Activated CD4-positive, alpha-beta T cell treated with anti-CD3 and anti-CD28 coated beads, Interleukin-2, amount 50 U/mL, for 48 hours (primary cell): ENCODE measurements at places on chromosomes 7 and 10.

GRCh38 chr7:122046402-122046801 is 97.6 kb downstream of the AASS start:
- DNase-seq: no peak

DNA sequence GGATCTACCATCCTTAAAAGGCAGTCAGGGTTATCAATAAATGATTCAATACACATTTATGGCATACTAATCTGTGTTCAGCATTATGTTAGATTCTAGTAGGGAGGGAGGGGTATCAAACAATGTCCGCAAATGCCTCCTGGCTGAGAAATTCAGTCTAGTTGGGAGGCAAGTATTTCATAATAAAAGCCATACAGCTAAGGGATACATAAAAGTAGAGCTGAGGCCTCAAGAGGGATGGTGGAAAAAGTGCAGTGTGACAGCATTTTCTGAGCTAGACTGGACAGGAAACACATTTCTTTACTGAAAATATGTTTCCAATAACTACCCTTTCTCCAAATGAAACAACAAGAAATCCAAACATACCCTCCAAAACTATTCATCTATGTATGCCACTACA is 152.8 kb upstream of the LRRN3 start:
- DNase-seq: no peak

DNA sequence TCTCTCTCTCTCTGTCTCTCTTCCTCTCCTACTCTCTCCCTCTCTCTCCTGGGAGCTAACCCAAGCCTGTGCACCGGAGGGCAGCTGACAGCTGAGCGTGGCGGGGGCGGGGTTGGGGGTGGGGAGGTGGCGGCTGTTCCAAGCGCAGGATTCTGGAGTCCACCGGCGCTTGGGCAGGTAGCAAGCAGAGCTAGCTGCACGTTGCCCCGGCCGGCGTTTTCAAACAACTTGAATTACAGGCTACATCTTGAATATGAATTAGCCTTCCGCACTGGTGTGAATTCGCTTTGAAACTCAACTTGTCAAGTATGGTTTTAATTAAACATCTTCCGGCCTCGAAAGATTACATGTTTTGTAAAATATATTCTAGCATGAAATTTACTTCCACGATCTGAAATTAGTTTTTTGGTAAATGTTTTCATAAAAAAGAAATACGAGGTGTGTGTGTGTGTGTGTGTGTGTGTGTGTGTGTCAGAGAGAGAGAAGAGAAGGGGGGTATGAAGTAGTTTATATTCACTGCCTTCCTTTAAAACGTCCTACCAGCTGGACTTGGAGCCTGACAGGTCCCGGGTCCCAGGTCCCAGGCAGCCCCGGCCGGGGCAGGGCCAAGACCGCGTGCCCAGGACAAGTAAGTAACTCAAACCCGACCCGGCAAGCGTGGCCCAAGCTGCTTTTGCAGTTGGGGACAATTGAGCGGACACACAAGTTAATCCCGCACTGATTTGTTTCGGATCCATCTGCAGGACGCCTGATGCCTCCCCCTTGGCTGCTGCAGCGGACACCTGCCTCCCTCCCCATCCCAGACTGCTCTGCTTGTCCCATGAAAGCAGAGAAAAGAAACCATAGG is 9.0 kb upstream of the DLX6 start:
- DNase-seq: no peak

DNA sequence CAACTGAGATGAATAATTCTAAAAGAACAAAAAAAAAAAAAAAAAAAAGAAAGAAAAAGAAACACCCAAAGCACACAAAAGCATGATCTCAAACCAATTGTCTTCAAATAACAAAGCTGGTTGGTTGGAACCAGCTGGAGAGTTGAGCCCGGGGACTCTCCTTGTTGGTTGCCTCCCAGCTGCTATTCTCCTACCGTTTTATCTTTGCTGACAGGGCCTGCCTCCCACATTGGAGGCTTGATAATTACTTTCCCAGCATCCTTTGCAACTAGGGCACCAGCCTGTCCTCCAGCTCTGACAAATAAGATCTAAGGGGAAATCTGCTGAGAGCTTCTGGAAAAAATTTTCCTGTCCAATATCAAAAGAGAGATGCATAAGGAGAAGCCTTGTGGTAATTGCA is 6.8 kb downstream of the PON1 start:
- no peak for DNase-seq

DNA sequence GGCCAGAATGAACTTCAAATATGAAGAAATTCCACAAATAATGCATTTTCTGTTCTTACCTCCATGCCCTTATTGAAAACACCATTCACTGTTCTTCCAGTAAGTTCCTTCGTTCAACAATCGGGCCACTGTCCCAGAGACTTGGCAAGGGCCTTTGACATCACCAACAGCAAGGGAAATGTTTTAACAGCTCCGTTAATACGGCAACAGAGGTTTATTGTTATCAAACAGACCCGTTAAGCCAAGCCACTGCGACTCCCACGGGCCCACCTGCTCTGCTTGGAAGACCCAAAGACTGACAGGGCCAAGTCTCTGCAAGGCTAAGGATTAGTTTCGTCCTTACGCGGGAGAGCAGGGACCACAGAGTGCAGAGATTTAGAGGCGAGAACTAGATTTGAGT is 43.4 kb upstream of the LYZL1 start:
- DNase-seq: no peak

- no peak for DNase-seq
Measured at GRCh38 chr7:157977717-157978496, 609.7 kb downstream of the PTPRN2 start.

DNA sequence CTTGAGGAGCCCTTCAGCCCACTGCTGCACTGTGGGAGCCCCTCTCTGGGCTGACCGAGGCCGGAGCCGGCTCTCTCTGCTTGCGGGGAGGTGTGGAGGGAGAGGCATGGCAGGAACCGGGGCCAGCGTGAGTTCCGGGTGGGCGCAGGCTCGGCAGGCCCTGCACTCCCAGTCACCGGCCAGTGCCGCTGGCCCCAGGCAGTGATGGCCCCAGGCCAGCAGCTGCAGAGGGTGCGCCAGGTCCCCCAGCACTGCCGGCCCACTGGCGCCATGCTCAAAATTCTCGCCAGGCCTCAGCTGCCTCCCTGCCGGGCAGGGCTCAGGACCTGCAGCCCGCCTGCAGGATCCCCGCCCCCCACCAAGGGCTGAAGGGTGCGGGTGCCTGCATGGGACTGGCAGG is 128.4 kb upstream of the STARD3NL start:
- no peak for DNase-seq

DNA sequence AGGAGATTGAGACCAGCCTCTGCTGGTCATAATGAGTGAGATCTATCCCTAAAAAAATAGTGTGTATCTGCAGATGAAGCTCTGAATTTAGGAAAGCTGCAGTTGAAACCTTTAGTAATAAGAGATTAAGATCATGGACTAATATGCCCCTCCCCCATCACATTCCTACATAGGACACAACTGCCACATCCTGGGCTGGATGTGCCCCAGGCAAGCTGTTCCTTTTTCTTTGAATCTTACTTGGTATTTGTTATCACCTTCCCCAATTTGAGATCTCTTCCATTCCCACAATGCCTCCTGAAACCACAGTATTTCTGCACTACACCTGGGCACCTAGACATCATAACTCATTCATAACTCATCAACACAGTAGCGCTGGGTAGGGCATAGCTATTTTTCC is 74.1 kb downstream of the DOCK1 start:
- DNase-seq: no peak

- DNase-seq: no peak
Measured at GRCh38 chr7:70189776-70190175, 591.5 kb downstream of the AUTS2 start.

GRCh38 chr10:43902842-43903241 is 254.2 kb upstream of the ZNF32 start:
- no peak for DNase-seq
